ENCODE measurements at places on chromosomes 7 and 10.

DNA sequence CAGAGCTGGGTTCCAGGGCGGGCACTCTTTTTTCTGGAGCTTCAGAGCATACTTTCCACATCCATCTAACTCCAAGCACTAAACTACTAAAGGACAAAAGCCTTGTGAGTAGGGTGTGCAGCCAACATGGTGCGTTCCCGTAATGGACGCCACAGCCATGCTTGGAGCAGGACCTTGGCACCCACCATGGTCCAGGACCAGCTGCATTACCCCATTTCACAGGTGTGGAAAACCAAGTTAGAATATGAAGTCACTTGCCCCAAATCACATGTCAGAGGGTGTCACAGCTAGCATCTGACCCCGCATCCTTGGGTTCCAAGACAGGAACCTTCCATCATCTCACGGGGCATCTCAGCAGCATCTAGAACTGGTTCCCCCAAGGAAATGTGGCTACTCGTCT is 112.4 kb downstream of the SMURF1 start:
- no peak for DNase-seq

DNA sequence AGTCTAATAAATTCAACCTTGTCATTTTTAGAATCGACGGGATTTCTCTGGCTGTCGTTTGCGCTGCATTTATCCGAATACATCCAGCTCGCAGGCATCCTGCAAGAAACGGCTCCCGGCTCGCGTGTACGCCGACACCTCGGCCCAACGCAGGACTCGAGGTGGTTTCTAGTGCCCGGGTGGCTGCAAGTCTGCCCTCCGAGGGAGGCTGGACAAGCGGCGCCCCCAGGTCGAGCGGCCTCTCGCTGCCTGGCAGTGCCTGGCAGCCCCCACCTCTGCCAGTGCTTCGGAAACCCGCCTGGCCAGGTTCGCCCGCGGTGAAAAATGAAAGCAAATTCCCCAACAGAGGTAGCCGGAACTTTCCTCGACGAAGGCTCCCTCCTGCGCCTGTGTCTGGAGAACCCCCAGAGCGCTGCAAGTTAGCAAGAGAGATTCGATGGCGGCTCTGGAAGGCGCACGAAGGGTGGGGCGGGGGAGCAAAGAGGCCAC is 5.7 kb upstream of the ZNF503 start:
- DNase-seq, result no peak

DNA sequence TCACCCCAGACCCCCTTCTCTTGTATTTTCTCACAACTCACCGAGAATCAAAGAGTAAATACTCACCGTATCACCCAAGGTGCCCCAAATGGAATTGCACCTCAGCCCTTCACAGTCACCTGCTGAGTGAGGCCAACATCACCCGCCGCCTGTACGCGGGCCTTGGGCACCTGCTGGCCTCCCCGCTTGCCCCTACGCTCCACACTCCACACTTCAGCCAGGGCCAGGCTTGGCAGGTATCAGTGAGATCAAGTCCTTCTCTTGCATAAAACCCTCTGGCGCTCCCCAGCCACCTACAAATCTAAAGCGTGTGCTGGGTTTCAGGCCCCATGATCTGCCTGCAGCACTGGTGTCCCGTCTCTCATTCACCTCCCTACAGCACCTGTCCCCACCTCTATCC is 300.6 kb downstream of the GFRA1 start:
- no peak for DNase-seq

DNA sequence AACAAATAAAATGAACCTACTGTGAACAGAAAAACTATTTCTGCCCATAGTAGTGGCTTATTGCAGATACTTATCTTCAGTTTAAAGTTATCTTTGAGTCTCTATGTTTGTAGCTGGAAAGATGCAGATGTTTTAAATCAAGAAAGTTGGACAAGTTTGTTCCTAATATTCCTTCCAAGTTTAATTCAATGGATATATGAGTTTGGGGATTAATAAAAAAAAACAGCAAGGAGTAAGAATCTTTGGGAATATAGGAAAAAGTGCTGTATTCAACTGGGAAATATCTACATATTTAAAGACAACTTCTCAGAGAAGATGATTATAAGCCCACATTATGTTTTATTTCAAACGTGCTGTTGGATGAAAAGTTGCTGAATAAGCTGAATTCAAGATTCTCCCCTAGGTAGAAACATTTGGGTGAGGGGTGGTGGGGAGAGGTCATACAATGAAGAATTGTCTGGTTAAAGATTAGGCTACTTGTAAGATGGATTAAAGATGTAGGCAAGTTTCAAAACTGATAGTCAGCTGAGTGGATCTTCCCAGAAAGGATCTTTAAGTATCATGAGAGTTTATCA is 1135.2 kb downstream of the CNTNAP2 start:
- DNase-seq, result no peak

DNA sequence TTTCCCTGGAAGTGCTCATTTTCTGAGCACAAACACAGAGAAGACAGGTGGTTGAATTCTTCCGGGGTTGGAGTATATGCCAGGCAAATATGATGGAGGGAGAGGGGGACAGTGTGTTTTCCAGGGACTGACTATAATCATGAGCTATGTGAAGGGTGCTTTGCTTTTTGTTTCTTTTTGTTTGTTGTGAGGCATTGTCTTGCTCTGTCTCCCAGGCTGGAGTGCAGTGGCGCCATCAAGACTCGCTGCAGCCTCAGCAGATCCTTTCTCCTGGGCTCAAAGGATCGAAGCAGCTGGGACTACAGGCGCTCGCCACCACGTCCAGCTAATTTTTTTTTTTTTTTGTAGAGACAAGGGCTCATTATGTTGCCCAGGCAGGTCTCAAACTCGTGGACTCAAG is 47.3 kb upstream of the CPN1 start:
- DNase-seq, result no peak

DNA sequence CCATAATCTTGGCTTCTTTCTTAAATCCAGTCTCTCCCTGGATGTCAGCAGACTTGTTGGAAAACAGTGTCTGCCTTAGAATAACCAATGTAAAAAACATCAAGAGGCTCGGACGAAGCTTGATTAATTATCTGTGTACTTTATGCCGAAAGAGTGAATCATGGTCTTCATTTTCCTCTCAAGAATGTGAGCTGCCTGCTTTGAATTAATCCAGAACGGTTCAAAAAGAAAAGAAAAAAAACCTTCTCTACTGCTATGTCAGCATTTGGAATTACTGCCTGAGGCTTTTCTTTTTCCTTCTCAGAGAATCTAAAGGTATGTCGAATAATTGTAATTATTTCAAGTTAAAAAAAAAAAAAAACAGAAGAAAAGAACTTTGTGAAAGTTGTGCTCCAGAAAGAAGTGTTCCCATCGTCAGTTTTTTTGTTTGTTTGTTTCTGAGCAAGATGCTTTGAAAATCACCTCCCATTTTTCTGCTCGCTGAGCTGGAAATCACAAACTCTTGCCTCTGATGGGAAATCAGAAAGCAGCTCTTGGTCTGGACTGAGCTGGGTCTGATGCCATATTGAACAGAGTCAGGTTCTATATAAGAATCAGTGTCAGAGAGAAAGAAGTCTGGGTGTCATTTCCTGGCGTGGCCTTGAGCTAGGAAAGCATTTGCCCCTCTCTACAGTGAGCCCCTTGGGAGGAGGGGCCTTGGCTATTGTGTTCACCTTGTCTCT is 20.2 kb downstream of the PLPP4 start:
- DNase-seq, result no peak

DNA sequence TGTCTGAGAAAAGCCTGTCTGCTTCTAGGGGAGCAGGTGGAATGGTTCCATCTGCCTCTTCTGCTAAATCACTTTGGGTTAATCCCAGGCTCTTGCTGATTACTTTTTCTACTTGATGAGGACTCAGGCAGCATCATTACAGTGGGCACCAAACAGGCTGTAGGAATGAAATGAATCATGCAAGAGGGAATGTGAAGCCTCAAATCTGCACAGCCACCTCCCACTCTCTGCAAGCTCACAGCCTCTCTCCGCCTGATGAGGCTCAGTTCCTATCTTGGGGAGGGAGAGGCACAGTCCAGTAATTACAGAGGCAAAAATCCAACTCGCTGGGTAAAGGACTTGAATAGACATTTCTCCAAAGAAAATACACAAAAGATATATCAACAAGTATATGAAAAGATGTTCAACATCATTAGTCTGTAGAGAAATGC is 34.0 kb downstream of the HSPA12A start:
- DNase-seq, result no peak

DNA sequence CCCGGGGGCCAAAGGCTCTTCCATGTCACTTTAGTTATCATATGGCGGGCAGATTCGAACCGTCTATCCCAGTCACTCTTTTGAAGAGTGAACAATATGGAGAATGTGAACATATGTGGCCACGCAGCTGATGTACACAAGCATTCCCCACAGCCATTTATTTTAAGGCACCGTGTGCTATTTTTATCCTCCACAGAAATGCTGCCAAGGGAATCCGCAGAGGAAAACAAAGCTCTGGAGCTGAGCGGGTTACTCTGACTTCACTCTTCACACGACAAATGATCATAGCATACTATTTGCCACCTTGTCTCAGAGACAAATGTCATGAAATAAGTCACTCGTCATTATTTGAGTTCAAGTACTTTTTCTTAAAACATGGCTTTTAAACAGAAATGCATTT is 100.3 kb downstream of the CTBP2 start:
- DNase-seq, result no peak

DNA sequence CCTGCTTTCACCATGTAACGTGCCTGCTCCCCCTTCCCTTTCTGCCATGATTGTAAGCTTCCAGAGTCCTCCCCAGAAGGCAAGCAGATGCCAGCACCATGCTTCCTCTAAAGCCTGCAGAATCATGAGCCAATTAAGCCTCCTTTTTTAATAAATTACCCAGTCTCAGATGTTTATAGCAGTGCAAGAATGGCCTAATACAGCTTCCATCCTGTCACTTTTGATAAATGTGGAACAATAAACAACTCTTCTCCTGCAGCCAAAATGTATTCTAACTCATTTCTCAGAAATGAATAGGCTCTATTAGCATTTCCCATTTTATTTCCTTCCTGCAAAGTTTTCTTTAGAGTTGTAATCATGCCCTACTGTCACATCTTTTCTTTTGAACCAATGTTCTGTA is 43.4 kb downstream of the C7orf25 start:
- DNase-seq, result no peak

DNA sequence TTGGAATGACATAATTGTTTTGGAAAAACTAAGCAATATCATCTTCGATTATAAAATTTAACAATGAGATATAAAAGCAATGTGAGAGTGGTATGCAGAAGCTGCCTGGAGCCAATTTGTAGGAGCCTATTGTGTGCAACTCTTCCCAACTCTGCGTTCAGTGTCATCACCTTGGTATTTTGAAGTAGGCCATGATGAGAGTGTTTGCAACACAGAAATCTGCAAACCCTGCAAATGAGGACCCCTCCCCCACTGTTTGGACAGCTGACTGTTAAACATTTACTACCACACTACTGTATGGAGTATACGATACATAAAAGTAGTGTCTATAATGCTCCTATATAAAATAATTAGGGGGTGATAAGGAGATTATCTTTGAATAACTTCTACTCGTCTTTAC is 531.3 kb downstream of the ATRNL1 start:
- DNase-seq, result no peak

DNA sequence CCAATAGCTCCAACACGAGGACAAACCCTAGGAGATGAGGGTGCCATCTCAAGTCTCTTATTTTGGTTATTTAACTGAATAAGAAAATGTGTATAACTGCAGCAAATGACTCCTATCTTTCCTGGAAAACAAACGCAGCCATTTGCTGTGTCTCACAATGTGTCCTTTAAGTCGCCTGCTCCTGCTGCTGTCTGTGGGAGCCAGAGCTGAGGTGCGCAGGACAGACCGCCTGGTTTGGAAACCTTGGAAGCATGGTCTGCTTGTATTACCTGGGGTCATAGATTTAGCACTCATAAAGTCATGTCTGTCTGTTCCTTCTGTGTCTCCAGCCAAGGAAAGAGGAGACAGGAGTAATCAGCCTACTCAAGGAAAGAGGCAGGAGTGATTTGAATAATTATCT is 760.2 kb downstream of the GRID1 start:
- DNase-seq, result no peak

DNA sequence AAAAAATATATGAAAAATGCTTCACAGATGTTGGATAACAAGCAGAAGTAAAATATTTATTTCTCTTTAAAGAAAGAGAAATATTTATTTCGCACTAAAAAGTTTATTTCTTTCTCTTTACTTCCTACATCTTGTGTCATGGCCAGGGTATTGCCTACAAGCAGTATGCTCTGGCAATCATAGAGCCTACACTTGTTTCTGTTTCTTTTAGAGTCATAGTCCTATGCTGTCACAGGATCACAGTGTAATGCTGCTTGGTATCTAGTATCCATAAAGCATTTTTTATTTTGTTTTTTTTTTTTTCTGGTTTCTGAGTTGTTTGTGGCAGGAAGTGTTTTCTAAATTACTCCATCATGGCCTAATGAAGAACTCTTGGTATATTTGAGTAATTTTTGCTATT is 116.0 kb downstream of the ATRNL1 start:
- DNase-seq, result no peak

- no peak for DNase-seq
These were observed 912 bp upstream of the DUSP5 start for GRCh38 chr10:110496553-110497437.

- peak; percentile 93 for DNase-seq
These were observed at the start of gene SKIDA1 for GRCh38 chr10:21525367-21526187. TSS of gene SKIDA1 (minus strand) at chr10:21525682. CDS start at chr10:21517822, 7,860 bp downstream.

DNA sequence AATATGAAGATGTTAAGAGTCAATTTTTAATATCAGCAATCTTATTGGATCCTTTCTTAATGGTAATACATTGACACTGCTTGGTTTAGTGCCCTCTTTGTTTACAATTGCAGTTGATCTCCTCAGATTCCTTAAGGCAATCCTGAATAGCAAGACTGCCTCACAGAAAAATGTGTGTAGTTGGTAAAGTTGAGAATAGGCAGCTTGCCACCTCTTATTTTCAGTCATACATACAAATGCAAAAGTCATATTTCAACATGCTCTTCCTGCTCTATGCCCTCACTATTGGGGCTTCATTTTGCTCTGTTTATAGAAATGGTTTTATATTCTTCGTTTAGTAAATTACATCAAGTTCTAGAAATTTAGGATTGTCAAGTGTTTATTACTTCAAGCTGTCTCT is 661.1 kb upstream of the ANKRD30A start:
- no peak for DNase-seq

DNA sequence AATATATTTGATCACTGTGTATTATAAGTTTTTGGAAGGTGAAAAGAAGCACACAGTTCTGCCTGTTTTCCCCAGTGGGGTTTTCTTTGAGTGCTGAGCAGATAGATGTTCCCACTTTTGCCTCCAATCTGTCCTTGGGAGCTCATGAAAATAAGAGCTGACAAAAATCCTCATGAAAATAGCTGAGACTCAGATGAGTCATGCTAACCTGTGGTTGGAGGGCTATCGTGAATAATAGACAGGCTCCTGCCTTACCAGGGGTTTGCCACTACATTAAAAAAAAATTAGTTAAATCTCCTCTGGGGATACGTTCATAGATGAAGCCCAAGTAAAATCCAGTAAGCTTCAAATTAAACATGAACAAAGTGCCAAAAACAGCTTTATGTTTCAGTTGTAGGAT is 10.9 kb upstream of the AOAH start:
- no peak for DNase-seq

DNA sequence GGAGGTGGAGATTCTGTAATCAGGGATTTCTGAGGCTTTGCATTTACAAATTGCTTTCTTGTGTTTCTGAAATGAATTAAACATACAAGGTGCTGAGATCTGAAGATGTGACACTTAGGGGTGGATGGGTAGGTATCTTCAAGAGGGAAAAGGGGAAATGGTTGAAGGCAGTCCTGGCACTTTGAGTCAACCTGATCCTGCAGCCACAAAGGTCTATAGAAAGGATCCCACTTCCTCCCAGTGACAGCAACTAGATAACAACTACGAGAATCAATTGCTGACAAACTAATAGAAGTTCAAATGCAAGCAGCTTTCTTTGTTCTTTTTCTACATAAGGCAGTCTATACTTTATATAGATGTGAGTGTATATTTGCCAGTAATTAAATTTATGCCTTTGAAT is 553.3 kb downstream of the MDFIC start:
- no peak for DNase-seq

Data from HuH-7 (cell line).